ENCODE measurements at places on chromosomes 7 and 10.

GRCh38 chr10:1133495-1134045, 77.4 kb downstream of the WDR37 start:
- no peak for DNase-seq

GRCh38 chr7:139782932-139783331, 5.1 kb upstream of the HIPK2 start:
- peak; percentile 29 for DNase-seq

DNA sequence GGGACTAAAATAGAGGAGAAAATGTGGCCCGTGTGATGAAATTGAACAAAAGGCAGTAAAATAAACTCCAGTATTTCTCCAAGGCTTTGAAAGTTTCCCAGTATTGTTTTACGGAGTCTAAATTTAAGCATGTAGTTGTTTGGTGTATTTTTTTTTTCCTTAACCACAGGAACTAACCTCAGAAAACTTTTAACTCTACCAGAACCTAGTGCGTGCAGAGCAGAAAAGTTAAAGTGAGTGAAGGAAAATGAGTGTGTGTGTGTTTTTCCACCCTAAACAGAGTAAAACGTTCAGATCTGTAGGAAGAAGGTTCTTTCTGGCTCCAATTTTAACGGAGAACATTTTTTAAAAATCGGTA, 812 bp downstream of the PROSER2 start:
- DNase-seq, result peak; percentile 34

- DNase-seq, result no peak
These were observed 70.5 kb upstream of the COL13A1 start for GRCh38 chr10:69731184-69731583.

DNA sequence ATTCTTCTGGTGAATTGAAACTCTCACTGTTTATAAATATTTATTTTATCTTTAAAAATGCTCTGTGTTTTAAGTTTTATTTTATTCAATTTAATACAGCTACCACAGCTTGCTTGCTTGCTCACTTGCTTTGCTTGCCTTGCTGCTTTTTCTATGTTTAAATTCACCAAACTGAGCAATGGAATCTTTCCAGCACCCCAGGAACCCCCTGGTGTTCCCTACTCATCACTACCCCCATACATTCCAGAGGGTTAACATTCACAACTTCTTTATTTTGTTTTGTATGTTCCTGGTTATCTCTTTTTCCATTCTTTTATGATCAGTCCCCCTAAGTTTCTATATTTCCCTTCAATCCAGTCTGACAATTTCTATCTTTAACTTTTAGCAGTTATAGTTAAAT, 166.5 kb upstream of the COL1A2 start:
- DNase-seq, result no peak

DNA sequence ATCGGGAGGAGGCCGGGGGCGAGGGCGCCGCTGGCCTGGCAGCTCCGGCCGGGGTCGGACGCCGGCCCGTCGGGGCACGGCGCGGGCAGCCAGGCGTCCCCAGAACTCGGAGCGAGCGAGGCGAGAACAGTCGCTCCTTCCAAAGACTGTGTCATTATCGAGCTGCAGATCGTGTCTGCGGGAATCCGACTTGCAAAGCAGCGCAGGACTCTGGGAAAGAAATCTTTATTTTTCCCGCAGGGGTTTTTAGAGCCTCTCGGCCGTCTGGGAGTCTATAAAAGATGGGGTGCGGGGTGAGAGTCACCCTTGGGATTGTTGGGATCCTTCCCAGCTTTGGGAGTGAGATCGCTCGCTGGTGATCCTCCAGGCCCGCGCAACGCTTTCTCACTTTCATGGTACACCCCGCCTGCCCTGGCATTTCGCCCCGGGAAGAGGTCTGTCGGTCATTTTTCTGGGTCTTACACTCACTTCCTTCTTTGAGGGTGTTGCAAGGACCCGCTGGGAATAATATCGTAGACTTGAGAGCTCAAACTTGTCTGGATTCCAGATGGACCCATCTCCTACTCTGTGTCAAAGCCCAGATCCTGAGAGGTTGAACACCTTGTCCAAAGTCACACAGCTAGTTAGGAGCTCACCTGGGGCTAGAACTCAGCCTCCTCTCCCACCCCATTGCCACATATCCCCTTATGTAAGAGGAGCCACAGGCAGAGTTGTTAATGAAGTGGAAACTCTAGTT, 1.0 kb downstream of the UBTD1 start:
- peak; percentile 58 for DNase-seq

DNA sequence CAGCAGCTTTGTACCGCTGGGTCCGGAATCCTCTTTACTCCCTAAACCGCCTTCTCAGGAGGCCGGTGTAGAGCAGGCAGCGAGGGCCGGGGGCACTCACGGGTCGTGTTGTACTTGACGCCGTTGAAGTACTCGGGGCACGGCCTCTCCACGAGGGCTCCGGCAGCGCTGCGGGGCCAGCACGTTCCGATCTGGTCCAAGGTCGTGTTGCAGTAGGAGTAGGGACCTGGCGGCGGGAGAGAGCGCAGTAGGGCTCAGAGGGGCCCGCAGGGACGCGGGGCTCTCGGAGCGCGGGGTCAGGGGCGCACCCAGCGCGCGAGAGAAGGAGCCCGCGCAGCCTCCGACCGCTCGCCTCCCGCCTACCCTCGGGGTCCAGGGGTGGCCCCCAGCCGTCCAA, 443 bp downstream of the CRHR2 start:
- no peak for DNase-seq
